ENCODE measurements at places on chromosomes 2 and 18.

- no peak for DNase-seq
Observed at GRCh38 chr2:189444322-189444721, 3.0 kb downstream of the WDR75 start.

- no peak for DNase-seq
Observed at GRCh38 chr2:70927138-70927537, 8.6 kb upstream of the ATP6V1B1 start.

DNA sequence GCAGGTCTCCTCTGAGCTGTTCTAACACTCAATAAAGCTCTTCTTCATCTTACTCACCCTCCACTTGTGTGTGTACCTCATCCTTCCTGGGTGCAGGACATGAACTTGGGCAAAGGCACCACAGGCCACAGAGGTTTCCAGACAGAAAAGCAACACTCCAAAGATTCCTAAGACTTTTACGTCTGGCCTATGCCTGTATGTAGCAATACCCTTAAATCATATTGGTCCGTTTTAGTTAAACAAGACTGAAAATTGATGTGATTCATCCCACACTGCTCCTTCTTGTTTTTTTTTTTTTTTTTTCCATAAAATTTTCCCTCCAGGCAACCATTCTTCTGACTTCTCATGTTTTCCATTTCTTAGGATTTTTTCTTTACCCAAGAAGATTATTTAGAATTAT lies 404.3 kb downstream of the PID1 start:
- no peak for DNase-seq

- DNase-seq: no peak
Observed at GRCh38 chr2:29215739-29216608, 100.8 kb downstream of the CLIP4 start.

- DNase-seq: no peak
Observed at GRCh38 chr2:3470166-3470651, 49.1 kb downstream of the ADI1 start.

DNA sequence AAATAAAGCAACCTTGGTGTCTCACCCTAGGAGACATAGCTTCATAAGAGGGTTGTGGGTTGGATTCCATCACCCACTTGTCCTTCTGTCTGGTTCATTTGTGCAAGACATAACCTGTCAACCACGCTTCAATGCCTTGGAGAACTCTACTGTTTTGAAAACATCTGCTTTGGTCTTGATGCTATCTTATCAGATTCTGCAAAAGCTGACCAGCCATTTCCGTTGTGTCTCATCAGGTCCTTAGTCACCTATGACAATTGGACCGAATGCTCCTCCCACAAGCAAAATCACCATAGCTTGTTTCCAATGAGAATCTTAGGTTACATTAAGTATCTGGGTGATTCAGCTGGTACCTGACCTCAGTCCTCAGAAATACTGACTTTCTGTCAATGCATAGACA lies 35.4 kb downstream of the STAT4 start:
- no peak for DNase-seq

- no peak for DNase-seq
Observed at GRCh38 chr2:71807581-71808451, 339.8 kb downstream of the CYP26B1 start.

- DNase-seq: no peak
Observed at GRCh38 chr2:67214585-67215185, 182.4 kb upstream of the ETAA1 start.

DNA sequence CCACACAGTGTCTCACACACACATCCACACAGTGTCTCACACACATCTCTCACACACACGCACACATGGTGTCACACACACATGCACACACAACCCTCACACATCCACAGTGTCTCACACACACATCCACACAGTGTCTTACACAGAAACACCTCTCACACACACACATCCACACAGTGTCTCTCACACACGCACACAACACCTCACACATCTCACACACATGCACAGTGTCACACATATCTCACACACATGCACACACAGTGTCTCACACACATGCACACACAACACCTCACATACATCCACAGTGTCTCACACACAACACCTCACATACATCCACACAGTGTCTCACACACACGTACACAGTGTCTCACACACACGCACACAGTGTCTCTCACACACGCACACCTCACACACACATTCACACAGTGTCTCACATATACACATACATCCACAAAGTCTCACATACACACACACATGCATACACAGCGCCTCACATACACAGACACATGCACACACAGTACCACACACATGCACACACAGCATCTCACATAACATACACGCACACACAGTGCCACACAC lies 473.9 kb upstream of the HS6ST1 start:
- no peak for DNase-seq
